ENCODE measurements at places on chromosomes 13 and 19. TPM values are rescaled to one million over a fixed set of nuclear protein-coding genes. Genes with fewer than 3 reads are reported as not detected.

DNA sequence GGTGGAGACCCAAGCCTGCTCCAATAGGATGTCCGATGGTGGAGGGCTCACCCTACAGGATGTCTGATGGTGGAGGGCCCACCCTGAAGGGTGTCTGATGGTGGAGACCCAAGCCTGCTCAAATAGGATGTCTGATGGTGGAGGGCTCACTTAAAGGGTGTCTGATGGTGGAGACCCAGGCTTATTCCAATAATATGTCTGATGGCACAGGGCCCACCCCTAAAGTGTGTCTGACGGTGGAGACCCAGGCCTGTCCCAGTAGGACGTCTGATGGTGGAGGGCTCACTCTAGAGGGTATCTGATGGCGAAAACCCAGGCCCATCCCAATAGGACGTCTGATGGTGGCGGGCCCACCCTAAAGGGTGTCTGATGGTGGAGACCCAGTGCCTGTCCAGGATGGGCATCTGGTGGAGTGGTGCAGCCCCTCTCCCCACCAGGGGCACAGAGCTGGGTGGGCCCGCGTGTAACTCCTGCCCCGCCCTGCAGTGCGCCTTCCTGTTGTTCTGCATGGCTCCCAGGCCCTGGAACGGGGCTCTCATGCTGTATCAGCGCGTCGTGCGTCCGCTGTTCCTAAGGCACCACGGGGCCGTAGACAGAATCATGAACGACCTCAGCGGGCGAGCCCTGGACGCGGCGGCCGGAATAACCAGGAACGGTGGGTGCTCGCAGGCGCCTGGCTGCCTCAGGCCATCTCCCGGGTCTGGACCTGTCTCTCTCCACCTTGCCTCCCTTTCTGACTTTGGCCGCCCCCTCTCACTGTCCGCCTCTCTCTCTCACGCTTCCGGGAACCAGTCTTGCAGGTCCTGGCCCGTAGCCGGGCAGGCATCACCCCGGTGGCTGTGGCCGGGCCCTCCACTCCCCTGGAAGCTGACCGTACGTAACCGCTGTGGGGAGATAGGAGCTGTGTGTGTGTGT is 5.1 kb downstream of the REEP6 start:
- DNase-seq: no peak

Gene CLEC17A
- total RNA-seq: 0.42 TPM

Gene LILRA1
- 1.7 TPM for total RNA-seq

Gene SIGLEC10
- 13.5 TPM for total RNA-seq
